ENCODE measurements at places on chromosomes 16 and 17.

DNA sequence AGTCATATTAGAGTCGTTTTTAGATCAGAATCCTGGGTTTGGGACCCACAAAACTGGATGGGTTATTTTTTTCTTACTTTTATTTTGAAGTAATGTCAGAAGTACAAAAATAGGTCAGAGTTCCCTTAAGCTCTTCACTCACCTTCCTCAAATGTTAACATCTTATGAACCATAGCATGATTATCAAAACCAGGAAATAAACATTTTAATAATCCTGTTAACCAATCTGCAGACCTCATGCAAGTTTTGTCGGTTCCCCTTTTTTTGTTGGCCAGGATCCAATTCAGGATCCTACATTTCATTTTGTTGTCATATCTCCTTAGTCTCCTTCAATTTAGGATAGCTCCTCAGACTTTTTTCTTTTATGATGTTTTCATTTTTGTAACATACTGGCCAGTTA, 162.0 kb downstream of the CHD9 start:
- DNase-seq, result no peak

GRCh38 chr17:41667280-41668041, 21.2 kb upstream of the EIF1 start:
- DNase-seq, result no peak

DNA sequence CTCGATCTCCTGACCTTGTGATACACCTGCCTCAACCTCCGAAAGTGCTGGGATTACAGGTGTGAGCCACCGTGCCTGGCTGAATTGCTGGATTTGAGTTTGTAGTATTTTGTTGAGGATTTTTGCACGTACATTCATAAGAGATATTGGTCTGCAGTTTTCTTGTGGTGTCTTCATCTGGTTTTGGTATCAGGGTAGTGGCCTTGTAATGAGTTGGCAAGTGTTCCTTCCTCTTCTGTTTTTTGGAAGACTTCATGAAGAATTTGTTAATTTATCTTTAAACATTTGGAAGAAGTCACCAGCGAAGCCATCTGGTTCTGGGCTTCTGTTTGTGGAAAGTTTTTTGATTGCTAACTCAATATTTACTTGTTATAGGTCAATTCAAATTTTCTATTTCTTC, 26.9 kb downstream of the SPNS3 start:
- no peak for DNase-seq

GRCh38 chr17:65553646-65554552, 7.5 kb downstream of the AXIN2 start:
- no peak for DNase-seq

DNA sequence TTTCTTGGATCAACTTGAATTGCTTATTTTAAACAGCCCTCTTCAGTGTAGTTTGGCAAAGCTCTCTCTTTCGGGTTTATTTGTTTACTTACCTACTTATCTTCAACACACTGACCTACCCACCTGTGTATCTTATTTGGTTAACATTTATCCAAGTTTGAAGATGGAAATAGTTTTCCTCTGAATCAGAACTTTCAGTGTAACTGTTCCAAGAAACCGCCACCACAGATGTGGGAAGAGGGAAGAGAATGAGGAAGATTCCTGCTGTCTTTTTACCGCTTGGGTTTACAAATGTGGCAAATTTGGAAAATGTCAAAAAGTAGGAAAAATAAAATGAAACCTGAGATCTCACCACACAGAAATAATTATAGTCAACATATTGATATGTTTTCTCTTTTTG, 115.8 kb downstream of the MSI2 start:
- no peak for DNase-seq

- DNase-seq, result no peak
Measured at GRCh38 chr16:50743581-50744225, 1.8 kb downstream of the CYLD start.

GRCh38 chr17:34760931-34761495, 181.6 kb downstream of the TMEM132E start:
- no peak for DNase-seq

GRCh38 chr16:30104090-30104489, 8.1 kb upstream of the YPEL3 start:
- no peak for DNase-seq

DNA sequence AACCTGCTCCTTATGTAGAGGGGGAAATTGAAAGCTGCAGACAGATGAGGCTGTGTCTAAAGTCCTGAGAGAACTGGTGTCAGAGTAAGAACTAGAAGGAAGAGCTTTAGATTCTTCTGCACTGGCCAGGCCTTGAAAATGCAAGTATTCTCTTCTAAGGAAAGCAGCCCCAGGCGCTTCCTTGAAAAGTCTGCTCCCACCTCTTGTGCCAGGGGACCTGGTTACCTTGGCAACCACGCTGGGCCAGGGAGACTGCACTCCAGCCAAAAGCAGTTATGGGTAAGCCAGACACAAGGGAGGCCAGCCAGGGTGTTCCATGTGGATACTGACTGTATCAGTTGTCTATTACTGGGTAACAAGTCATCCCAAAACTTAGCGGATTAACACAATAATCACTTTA, 228.6 kb upstream of the SDK2 start:
- DNase-seq, result no peak

- DNase-seq, result no peak
Measured at GRCh38 chr16:7967996-7968509, 622.3 kb downstream of the TMEM114 start.

DNA sequence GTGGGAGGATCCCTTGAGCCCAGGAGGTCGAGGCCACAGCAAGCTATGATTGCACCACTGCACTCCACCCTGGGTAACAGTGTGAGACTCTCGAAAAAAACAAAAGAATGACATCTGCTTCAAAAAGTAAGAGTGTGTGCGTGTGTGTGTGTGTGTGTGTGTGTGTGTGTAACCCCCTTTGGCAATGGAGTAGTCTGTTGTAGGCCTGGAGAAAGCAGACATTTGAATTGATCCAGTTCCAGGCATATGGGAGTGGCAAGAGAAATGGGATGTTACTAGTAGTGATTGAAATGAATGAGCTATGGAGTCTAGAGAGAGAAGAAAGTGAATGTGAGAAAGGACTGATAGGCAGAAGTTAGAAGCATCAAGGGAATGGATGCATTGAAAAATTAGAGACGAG, 9.9 kb downstream of the CASC3 start:
- DNase-seq, result no peak

GRCh38 chr17:57679356-57679755, 65.7 kb downstream of the CCDC182 start:
- DNase-seq, result no peak

GRCh38 chr16:75644240-75645012, 3.0 kb downstream of the KARS1 start:
- DNase-seq, result no peak

DNA sequence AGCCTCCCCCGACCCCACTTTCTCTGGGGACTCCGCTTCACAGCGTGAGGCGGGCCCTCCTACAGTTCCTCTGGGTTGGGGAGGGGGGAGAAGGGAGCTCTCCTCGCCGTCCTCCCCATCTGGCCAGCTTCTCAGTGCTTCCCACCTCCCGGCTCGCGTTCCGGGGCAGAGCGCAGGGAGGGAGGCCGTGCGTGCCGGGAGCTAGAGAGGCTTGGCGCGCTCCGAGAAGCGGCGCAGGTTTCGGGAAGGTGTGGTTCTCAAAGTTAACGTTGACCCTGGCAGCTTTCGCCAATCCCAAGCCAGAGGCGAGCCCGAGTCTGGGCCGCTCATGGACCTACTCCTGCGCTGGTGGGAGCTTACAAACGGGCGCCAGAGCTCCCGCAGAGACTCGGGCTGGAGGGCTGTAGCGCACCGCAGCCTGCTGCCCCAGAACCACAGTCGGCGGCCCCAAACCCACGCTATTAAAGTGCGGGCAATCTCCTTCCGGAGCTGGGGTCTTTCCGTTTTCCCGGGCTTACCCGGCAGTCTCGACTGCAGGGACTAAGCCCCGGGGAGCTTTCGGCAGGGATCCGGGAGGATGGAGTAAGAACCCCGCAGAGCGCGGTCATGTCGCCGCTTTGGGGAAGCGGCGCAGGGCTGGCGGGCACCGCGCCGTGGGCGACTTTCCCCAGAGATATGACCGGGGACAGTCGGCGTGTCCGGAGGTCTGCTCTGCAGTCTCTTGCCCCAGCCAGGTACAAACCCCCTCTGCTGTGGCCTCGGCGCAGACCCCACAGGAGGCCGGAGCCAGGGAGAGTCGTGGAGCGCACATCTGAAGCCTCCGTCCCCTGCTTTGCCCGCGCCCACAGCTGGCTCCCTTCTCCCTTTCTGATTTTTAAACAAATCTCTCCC, 787 bp downstream of the CDH11 start:
- no peak for DNase-seq

- DNase-seq, result no peak
Measured at GRCh38 chr16:75198135-75198600, 8.8 kb downstream of the CTRB2 start.

DNA sequence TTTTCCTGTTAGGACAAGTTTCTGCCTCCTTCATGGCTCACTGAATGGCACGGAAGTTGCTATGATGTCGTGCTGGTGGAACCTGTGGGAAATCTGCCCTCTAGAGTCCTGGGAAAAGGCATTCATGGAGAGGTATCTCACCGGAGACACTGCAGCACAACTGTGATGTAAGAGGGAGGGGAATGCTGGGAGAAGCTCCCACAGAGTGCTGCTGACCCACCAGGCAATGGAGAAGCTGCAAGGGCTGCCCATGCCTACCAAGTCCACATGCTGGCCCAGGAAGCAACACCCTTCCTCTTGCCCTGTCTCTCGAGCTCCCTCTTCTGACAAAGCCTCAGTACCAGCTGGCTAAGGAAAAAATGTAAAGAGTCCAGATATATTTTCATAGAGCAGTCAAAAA, 45.2 kb upstream of the SLC5A11 start:
- DNase-seq, result no peak

- DNase-seq, result no peak
Measured at GRCh38 chr16:19393226-19394111, 24.2 kb upstream of the TMC5 start.

DNA sequence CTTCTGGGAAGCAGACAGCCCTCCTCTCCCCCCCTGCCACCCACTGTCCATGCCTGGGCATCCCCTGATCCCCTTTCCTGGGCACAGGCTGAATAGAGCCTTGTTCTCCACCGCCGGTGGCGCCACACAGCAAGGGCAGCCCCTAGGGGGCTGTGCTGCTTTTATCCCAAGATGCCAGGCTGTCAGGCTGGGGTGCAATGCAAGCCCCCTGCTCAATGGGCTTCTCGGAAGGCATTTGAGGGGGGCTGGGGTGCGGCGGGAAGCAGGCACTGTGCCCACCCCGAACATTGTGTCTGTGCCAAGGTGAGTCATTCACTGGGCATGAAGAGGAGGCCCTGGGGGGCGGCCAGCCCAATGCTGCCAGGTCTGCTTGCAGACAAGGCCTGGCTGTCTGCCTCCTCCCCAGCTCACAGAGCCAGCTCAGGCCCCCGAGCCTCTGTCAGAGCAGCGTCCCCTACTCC, 1.5 kb upstream of the GFAP start:
- no peak for DNase-seq

DNA sequence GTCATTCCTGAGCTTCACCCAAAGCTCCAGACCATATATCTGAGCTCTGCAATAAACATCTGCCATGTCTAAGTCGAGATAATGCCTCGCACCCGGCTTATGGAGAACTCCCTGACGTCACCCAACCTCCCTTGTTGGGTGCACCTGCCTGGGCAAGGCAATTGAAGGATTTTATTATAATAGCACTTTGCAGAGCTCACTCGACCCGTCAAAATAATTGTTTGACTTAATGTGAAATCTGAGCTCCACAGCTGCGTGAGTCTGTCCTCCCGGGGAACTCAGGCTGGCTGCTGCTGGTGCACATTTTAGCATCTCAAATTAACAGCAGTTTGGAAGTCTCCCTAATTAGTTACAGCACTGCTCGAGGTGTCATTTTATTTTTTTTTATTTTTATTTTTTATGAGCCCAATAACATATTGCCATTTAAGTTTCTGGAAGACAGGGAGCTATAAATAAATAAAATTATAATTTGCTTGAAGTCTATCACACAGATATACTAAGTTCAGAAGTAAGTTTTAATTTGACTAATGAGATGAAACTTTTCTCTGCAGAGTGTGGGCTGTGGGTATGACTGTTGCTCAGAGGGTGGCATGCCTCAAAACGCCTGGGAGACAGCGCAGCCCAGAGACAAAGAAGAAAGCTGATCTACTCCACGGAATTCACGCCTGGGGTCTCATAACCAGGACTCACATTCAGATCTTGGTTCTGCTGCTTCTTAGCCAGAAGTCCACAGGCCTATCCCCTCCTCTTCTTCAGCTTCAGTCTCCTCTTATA, 401.4 kb upstream of the C16orf82 start:
- DNase-seq, result no peak

GRCh38 chr16:81593481-81593880, 148.9 kb downstream of the CMIP start:
- DNase-seq, result no peak

DNA sequence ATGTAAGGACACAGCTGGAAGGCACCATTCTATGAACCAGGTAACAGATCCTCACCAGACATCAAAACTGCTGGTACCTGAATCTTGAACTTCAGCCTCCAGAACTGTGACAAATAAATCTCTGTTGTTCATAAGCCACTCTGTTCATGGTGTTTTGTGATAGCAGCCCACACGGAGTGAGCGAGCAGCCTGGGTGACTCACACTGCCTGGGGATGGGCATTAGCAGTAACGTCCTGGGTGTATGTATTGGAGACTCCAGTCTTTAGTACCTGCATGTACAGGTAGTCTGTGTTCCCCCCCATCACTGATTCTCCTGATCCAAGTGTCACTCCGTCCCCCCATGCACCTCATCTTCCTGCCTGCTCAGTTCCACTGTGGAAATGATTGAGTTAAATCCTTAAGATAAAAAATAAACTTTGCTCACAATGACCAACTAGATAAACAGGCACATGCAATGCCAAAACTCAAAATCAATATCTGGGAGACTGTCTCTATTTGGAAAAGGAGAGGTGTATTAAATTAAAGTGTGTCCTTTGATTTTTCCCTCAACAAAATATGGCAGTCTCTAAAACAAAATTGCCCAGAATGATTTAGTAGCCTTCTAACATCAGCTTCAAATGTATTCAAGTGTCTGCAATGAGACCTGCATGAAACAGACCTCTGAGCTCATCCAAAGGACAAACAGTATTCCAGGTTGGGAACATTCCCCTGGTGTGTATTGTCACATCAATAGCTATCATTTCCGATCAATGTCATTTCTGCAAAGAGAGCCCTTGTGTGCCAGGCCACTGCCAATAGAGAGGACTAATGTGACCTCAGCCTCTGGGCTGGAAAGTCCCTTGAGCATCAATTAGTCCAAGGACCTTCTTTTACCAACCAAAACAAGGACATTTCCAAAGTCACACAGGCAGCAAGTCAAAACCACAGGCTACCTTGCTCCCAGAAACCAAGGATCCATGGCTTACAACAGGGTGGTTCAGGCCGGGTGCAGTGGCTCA, 12.2 kb upstream of the VAT1L start:
- DNase-seq, result no peak

Measured in HL-60 (cell line).